IPS DF 6.9 (cell line): ENCODE measurements at places on chromosomes 2 and 18.

DNA sequence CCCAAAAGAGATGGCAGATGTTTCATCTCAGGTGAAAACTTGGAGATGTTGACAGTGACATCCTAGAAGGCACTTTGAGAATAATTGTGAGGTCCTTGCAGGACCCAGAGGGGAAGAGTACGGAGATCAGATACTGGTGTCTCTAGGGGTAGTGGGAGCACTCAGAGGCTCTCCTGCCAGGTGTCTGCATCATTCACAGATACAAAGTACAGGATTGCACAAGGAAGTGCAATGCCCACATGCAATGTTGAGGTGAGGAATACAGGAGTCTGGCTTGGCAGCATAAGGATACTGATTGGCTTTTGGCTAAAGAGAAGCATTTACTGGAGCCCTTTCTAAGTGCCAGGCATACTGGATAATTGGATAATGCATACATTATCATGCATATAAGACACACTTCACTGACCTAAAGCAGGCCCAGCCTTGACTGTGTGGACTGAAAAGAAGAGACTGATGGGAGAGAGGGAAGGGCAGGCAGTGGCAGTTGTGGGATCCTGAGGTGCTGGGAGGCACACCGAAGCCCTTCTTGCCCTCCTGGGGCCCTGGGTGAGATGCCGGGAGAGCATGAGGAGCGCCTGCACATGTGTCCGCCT lies 31.0 kb upstream of the NCKAP5 start:
- DNase-seq = no peak

DNA sequence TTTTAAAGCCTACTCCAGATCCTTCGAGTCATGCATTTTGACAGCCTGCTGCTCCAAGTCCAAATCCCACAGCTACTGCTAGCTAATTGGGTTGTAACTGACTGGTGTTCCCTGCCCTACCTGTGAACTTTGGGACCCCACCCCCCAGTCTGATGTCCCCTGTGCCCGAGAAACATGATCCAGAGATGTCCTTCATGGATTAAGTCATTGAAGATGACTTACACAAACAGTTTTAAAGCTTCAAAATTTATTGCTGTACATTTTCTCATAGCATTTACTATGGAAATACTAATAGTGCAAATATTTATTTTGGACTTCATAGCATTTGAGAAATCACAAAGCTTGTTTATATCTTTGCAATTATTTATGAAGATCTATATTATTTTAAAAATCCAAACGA lies 73.1 kb downstream of the MBD2 start:
- no peak for DNase-seq

DNA sequence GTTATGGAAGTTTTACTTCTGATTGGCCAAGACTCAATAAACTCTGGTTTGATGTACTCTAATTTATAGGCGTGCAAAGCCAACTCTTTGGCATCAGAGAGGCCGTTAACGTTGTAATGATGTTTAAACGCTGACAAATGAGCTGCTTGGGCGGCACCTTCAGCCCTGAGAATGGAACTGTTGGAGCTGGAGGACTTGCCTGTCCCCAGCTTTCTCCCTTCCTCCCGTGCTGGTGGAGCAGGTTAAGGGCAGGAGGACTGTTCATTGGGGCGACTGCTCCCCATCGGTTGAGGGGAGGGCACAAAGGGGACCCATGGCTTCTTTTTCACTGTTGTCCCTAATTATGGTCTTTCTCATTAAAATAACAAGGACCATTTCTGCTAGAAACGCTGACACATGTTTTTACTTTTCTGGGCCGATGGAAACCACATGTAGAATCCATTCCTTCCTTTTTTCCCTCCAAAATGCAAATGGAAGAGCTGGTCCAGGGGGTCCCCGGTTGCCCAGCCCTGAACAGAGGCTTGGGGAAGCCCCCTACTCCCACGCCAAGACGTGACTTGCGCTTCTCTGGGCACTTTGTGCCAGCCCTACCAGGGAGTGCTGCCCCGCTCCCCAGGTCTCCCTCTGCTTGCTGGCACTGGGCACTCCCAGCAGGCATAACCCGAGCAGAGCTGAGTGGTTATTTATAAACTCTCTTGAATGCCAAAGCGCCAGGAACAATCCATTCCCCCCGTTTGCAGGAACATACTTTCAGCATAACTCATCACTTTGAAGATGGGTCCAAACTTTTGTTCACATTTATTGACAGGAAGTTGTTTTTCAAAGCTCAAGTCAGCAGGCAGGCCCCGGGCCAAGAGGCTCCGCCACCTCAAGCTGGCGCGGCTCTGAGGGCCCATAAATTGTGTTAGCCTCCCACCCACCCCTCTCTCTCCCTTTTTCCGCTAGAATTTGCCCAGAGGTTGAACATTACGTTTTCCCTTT lies 170.1 kb downstream of the ASB1 start:
- no peak for DNase-seq

- no peak for DNase-seq
Measured at GRCh38 chr2:69253611-69254301, 133.3 kb downstream of the GFPT1 start.

DNA sequence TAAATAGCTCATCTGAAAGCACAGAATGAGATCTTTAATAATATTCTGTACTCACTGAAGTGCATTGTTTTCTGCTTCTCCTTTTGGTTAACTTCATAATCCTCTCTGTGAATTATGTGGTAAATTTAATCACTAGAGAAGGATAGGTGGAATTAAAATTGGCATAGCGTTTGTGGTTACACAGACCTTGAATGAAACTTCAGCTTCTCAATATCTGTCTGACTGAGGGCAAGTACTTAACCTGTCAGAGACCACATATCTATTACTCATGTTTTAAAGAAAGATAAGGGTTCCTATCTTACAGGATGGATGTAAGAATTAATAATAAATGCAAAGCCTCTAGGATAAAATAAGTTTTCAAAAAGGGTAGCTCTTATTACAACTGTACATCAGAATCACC lies 861.8 kb downstream of the TRIB2 start:
- DNase-seq = no peak

DNA sequence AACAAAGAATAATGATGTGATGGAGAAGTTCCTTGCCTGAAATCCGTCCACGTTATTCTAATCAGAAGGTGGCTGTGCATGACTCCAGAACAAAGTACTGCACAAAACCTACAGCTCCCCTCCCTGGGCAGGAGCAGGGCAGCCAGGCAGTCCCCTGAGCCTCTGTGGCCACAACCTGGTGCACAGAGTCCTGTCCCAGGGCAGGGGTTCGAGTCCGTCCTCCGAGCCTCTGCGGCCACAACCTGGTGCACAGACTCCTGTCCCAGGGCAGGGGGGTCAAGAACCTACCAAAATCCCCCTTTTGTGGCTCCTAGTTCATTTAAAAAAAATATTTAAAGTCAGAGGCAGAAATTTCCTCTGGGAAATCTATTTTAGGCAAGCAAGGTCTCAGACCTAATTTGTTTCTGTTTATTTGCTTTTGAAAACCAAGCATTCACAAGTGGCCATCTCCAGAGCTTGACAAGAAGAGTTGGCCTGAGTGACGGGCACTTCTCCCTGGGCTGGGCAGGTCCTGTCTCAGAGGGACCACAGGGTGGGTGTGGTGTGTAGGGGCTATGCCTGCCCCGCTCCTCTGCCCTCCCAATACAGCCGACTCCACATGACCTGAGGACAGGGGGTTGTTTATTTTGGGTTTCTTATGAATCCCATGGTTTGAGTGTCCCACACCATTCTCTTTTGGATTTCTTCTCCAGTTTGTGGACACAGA lies 255.9 kb upstream of the PXDN start:
- no peak for DNase-seq

DNA sequence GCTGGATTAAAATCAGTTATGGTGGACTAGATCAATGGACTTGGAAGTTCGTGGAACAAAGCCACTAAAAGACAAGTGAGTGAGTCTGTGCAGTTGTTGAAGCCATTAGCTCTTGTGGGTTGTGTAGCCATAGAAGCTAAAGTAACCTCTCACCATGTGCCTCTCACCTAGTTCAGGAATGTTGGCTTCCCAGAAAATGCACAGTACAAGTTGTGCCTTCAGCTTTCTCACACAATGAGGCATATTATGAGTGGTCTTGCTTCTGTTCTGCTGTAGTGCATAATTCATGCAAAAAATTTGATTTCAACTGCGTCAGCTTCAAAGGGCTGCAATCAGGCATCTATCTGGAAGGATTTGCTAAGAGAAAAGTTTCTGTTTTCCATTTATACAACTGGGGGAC lies 26.2 kb downstream of the CERS6 start:
- no peak for DNase-seq

- DNase-seq = no peak
Measured at GRCh38 chr2:233481368-233482142, 85.0 kb downstream of the USP40 start.

DNA sequence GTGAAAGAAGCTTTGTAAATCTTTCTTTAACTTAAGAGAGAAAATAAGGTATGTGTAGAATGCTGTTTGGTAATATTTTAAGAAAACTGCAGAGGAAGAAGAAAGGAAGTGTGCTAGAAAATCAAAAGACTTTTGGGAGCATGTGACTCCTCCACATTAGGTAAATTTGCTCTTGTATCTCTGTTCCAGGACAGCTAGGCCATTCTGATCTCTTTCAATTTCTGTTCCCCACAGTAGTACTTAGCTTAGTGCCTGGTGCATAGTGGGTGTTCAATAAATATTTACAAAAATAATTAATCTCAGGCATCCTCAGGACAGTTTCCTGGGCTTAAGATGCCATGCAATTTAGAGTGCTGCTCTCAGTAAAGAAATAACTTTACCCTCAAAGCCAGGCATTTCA lies 105.0 kb downstream of the GPD2 start:
- DNase-seq = no peak

- DNase-seq = no peak
Measured at GRCh38 chr2:223238301-223238700, 186.3 kb downstream of the KCNE4 start.

GRCh38 chr2:189076572-189076971 lies 102.4 kb downstream of the COL3A1 start:
- no peak for DNase-seq

DNA sequence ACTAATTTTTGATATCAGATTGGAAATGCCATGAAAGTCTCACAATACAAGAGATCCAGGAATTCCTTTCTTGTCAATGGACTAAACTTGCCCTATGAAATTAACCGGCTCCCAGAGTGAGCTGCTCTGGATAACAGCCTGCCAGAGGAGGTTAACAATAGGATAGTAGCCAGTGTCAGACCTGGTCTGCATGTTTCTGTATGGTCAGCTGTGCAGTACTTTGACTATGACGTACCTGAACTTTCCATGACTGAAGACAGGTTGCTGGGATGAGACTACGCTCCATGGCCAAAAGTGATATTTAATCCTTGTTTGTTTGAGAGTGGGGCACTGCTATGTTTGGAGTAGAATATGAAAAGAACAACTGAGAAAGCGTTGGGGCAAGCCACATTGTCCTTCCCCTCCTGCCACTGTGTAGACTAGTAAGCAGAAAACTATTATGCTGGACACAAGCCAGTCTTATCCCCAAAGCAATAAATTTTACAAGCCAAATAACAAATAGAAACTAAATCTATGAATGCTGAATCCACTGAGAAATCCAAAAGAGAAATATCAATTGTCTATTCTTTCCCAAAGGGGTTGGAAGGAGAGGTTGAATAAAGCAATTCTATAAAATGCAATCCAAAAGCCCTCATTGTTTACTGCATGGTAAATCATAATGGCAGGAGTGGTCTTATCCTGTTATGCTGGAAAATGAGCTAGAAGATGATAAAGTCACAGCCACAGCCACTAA lies 115.5 kb upstream of the CYP26B1 start:
- no peak for DNase-seq

DNA sequence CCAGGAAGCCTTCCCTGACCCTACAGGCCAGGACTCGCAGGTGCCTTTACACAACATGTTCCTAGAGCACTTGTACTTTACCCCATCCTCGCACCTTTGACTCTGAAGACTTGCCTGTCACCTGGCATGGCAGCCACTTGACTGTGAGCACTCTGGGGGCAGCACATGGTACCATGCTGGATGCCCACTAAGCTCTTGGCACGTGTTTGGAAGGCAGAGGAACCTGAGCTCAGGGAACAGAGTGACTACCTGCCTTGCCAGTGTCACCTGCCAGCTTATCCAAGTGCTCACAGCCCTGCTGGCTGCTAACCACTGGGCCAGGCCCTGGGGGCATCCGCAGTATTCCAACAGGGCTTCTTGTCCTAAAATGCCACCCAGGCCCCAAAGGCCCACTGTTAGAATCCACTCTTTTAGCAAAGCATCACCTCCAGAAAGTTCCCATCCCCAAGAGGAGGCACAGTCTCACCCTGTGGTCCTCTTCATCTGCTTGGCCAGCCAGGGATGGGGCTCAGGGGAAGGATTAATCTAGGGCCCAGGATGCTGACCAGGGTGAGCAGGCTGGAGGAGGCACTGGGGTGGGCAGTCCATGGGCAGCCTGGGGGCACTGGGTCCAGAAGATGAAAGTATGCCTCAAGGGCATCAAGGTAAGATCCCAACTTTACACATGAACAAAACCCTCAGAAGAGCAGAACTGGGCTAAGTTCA lies 57.0 kb downstream of the ZBTB7C start:
- DNase-seq = no peak

- no peak for DNase-seq
Measured at GRCh38 chr2:10296142-10296541, 6.6 kb upstream of the HPCAL1 start.

DNA sequence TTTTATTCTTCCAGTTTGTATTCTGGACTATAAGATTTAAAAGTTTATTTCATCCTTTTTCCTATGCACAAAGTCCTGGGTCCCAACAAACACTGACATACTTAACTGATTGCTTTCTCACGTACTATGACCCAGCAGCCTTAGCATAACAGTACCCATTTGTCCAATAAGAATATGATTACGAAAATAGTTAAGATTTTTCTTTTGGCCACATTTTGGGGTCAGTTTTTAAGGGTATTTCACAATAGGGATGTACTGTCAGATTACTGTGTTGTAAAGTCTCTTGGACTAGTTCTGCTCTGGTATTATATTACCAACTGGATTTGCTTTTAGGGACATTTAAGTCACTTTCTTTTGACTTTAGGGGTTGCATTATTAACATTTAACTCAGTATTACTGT lies 46.1 kb downstream of the TTC39C start:
- no peak for DNase-seq

GRCh38 chr2:179272406-179273192 lies 8.0 kb upstream of the SESTD1 start:
- no peak for DNase-seq

- no peak for DNase-seq
Measured at GRCh38 chr18:61876899-61877298, 15.9 kb downstream of the RNF152 start.

DNA sequence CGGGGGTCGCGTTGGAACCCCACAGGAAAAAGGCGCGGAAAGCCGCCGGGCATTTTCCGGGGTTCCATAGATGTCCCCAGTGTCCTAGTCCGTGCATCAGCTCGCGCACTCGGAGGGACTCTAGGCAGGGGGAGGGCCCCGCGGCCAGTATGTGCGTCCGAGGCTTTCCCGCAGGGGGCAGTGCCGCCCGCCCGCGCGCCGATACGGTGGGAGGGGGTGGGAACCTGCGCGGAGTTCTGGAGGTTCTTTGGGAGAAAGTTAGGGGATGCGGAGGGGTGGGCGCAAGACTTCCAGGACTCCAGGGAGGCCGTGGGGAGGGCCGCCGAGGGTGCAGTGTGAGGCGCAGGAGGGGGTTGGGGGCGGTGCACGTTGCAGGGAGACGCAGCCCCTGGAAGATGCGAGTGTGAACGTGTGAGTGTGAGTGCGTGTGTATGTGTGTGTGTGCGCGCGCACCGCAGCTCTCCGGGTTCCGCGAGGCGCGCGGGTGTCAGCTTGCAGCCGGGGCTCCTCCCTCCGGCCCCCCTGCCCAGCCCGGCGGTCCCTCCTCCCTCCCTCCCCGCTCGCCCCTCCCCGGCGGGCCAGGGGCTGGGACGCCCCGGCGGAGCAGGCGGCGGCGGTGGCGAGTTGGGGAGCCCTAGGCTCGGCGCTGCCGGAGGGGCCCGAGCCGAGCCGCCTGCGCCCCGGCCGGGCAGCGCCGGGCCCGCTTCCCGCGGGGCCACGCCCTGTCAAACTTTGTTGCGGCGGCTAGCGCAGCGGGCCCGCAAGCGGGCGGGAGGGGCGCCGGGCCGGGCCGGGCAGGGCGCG lies at the start of gene TCF7L1:
TSS of gene TCF7L1 (plus strand) at position 559 of the 804 bp plus-strand sequence. CDS start 293 bp downstream, outside the sequence.
- peak; percentile 61 for DNase-seq
